Hepatocyte (in vitro differentiated cells): ENCODE measurements at places on chromosomes 3 and 15.

DNA sequence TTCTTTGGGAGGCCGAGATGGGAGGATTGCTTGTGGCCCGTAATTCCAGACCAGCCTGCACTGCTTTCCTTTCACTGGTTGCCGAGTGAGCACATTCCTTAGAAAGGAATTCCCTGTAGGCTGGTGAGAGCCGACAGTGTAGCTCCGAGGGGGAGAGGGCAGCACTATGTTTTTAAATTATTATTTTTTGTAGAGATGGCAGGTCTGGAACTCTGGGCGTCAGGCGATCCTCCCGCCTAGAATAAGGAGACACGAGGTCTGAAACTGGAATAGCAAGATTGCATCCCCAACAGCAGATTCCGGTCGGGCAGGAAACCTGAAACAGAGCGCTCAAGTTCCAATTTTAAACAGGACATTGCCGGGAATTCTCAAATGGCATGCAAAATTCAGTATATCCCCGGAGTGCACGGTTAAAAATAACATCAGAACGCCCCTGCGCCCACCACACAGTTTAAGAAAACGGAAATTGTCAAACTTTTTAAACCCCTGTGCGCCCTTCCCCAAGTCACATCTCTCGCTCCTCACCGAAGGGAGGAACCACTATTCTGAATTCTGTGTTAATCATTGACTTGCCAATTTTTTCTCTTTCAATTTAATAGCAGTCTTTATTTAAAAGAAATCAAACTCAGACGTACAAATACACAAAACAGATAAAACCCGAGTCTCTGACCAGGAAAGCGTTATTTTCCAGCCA lies 643 bp upstream of the RNU5B-1 start:
- H3K27ac ChIP-seq: peak overlapping the region; percentile 81
- H3K4me1 ChIP-seq: peaks cover 6% of the 10 kb centered on the region
- DNase-seq: peak; percentile 71
- no peaks in the 10 kb centered on the region for H3K36me3 ChIP-seq
- no peaks in the 10 kb centered on the region for H3K27me3 ChIP-seq

DNA sequence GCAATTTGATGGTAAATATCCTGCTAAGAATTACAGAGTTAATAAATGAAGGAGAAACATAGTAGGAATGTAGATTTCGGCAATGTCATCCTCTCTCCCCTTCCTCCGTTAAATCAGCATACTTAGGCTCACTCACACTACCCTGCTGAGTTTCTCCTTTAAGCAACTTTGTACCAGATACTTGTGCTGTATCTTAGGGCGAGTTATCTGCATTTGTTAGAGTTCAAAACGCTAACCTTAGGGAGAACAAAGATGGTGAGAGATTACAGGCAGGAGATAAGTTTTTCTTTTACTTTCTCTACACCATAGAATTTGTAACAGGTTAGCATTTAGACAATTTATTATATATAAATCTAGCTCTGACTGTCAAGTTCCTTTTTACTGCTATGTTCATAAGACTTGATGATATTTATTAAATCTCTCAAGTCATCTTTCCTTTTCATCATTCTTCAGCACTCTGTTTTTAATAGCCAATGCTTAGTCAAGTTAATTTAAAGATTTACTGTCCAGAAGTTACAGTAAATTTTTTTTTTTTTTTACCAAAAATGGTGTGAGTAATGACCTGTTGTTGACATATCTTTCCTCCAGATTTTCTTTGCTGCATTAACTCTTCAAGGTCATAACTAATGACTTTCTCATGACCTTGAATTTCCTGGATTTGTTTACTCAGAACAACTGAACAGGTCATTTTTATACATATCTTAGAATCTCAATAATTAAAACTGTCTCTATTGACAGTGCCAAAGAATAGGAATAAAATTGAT lies 22.2 kb downstream of the SUCNR1 start:
- no peaks in the 10 kb centered on the region for H3K36me3 ChIP-seq
- H3K4me3 ChIP-seq: no peak overlapping the region
- no peaks in the 10 kb centered on the region for H3K27me3 ChIP-seq
- H3K27ac ChIP-seq: no peak overlapping the region

- H3K4me1 ChIP-seq: no peaks in the 10 kb centered on the region
- DNase-seq: no peak
- no peaks in the 10 kb centered on the region for H3K27me3 ChIP-seq
- no peak overlapping the region for H3K27ac ChIP-seq
- no peak overlapping the region for H3K4me3 ChIP-seq
Observed at GRCh38 chr3:109930582-109930981, 593.2 kb upstream of the DPPA4 start.

GRCh38 chr3:149252272-149252671 lies 30.6 kb upstream of the CP start:
- H3K36me3 ChIP-seq: no peaks in the 10 kb centered on the region
- DNase-seq: no peak
- H3K4me1 ChIP-seq: peaks cover 14% of the 10 kb centered on the region
- H3K27me3 ChIP-seq: no peaks in the 10 kb centered on the region
- H3K4me3 ChIP-seq: no peak overlapping the region
- no peak overlapping the region for H3K27ac ChIP-seq

GRCh38 chr3:47636921-47637320 lies 58.3 kb upstream of the CSPG5 start:
- no peaks in the 10 kb centered on the region for H3K4me1 ChIP-seq
- no peaks in the 10 kb centered on the region for H3K36me3 ChIP-seq
- DNase-seq: no peak
- H3K4me3 ChIP-seq: no peak overlapping the region
- H3K27me3 ChIP-seq: no peaks in the 10 kb centered on the region

DNA sequence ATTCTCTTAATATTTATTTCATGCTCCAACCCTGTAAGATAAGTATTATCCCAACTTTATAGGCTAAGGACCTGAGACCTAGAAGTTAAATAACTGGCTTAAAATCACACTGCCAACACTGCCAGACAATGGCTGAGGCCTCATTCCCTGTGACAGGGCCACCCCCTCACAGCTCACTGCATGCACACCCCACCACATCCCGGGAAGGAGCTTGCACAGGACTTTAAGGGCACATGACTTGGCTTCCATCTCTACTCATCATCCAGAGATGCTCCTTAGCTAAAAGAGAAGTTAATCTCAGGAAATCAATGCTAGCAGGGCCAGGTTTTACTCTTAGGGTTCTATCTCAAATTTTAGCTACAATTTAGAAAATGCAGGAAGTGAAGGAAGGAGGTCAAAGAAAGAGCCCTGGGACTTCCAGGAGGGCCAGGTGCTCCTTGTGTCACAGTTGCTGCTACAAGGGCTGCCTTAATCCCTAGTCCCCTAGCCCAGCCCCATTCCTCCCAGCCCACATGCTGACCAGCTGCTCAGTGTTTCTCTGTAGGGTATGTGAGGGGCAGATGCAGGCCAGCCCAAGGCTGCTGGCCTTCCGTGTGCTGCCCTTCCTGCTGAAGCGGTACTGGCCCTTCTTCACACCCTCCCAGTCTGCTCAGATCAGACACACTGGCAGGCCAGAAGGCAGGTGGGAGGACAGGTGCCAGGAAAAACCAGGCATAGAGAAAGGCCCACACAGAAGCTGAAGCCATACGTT lies 53.5 kb downstream of the WWTR1 start:
- H3K4me1 ChIP-seq: peaks cover 22% of the 10 kb centered on the region
- no peak overlapping the region for H3K27ac ChIP-seq
- no peaks in the 10 kb centered on the region for H3K27me3 ChIP-seq
- no peaks in the 10 kb centered on the region for H3K36me3 ChIP-seq
- no peak overlapping the region for H3K4me3 ChIP-seq
- no peak for DNase-seq

DNA sequence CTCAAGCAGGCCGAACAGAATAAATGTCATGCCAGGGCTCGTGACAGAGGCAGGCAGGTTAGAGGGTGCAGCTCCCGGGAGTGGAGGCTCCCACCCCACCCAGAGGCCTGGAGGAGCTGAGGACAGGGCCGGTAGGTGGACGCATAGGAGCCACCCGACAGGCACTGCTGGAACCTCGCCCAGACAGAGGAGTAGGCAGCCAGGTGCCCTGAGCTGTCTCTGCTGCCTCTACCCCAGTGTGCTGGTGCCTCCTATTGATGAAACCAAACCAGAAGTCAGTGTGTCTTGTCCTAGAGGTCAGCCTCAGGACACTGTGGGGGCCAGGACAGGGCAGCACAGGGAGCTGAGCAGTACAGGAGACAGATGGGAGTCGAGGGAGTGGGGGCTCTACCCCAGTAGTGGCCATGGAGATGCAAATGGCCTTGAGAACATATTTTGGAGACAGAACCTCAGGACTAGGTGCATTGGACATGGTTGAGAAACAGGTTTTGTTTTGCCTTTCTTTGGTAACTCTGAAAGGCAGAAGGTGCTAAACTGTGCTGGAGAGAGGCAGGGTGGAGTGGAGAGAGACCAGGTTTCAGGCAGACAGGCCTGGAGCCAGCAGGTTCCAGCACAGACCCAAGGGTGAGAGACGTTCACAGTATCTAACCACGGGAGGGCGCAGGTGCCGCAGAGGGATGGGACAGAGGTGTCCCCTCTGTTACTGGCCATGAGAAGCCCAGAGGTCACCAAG lies 15.4 kb upstream of the KLF15 start:
- H3K36me3 ChIP-seq: no peaks in the 10 kb centered on the region
- H3K4me3 ChIP-seq: no peak overlapping the region
- no peak for DNase-seq
- no peak overlapping the region for H3K27ac ChIP-seq
- no peaks in the 10 kb centered on the region for H3K4me1 ChIP-seq
- no peaks in the 10 kb centered on the region for H3K27me3 ChIP-seq

GRCh38 chr15:61853195-61853594 lies 207.1 kb downstream of the VPS13C start:
- no peaks in the 10 kb centered on the region for H3K27me3 ChIP-seq
- no peak overlapping the region for H3K4me3 ChIP-seq
- no peak overlapping the region for H3K27ac ChIP-seq
- no peaks in the 10 kb centered on the region for H3K4me1 ChIP-seq
- H3K36me3 ChIP-seq: no peaks in the 10 kb centered on the region
